ENCODE measurements at places on chromosomes 12 and 14. TPM values are rescaled to one million over a fixed set of nuclear protein-coding genes. Genes with fewer than 3 reads are reported as not detected.

Gene NXPH4
- total RNA-seq = 0.52 TPM

DNA sequence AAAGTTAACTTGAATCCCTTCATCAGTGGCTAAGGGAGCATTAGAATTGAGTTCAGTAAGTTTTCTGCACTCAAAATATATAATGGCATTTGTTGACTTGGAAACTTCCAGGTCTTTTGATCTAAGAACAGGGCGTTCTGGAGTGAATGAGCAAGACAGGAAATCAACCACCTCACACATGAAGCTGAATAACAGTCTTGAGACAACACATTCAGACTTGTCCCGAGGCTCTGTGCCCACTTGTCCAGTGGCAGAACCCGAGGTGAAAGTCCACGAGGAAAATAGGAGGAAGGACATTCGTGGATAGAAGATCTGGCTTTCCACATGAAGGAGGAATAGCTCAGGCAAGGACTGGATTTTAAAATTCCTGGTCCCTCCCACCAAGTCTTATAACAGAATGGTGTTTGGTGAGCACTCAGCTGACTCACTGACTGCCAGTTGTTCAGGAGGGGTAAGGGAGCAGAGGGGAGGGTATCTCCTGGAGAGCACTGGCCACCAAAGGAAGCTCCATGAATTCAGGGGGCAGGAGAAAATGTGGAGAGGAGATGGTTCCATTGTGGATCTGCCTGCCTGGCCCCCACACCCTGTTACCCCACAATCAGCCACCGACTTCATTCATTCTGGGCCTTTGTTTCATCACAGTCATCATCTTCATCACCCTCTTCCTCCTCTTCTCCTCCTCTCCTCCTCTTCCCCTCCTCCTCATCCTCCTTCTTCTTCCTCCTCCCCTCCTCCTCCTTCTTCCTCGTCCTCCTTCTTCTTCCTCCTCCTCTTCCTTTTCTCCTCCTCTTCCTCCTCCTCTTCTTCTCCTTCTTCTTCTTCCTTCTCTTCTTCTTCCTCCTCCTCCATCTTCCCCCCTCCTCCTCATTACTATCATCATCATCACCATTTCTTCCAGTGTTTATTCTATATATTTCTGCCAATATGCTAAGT lies 620.1 kb downstream of the MED13L start:
- no peak for DNase-seq

- DNase-seq = no peak
These were observed 368.8 kb downstream of the ETNK1 start for GRCh38 chr12:22993609-22994315.

DNA sequence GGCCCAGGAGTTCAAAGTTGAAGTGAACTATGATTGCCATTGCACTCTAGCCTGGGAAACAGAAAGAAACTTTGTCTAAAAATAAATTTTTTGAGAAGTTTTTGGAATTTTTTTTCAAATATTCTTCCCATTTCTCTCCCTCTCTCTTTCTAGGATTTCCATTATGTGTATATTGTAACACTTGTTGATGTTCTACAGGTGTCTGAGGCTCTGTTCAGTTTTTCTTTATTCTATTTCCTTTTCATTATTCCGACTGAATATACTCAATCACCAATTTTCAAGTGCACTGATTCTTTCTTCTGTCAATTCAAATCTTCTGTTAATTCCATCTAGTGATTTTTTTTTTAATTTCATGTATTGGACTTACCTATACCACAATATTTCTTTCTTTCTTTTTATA lies 48.3 kb upstream of the SLC6A15 start:
- DNase-seq = no peak

Gene TMTC3
- 35.5 TPM for total RNA-seq

DNA sequence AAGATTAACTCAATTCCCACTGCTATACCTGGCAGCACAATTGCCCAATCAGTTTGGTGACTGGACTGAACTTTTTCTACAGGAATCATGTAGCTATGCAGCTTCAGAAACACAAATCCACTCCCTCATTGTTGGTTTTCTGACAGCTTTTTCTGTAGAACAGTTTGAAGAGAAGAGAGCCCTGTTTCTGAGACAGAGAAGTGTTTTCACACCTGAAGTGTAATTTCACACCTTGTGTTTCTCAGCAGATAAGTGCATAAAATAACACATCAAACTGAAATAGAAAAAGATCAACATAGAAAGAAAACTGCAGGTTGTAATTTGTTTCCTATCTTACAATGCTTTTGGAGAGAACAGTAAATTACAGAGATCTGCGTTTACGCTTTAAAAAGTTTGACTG lies 335.6 kb downstream of the SNAPC1 start:
- no peak for DNase-seq

Gene CMKLR1
- 2.2 TPM for total RNA-seq

Gene ANKRD33
- total RNA-seq = not detected

DNA sequence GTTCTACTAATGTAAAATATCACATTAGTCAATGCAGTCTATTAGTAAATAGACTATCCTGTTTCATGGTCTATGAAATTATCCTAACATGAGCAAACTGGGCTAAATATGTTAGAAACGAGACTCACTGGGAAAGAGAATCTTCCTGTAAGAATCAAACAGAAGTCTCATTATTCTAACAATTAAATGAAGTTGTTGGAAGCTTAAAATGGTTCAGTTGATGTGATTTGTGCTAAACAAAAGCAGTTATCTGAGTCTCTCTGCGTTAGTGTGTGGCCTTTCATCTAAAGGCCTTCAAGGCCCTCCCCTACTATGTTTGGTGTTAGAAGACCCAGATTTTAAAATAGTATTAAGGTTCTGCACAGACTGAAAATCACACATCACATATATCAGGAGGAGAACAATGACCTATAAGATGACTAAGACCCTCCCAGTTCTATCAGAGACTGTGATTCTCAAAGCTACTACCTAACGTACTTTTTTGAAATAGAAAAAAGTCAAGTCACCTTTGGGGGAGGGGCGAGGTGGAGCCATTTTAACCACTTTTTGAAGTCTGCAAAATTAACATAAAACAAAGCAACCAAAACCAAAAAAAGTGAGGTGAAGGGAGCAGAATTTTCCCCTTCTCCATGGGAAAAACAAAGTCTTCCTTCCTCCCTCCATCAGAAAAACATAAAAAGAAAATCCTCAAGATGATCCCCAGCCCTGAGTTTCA lies 82.3 kb downstream of the DENND5B start:
- DNase-seq = no peak

Gene GXYLT1
- total RNA-seq = 28.8 TPM

Data from hepatocyte (in vitro differentiated cells).